ENCODE measurements at places on chromosomes 2 and 18.

GRCh38 chr2:207284556-207285472 is 119.1 kb upstream of the KLF7 start:
- no peak for DNase-seq

DNA sequence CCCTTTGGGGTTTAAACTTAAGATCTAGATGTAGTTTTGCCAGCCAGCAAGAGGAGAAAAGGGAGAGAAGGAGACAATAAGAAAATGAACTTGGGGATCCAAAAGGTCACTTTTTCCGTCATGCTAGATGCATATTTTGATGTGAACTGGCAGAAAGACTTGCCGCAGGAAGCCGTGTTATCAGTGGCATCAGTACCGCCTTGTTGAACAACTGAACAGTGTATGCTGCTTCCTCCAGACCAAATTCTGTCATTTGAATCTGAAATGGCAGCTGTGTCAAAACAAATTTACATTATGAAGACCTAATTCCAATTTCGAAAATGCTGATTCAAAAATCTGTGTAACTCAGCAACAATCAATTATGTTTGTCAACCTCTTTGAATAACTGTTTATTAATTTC is 42.1 kb downstream of the TMEM200C start:
- no peak for DNase-seq

DNA sequence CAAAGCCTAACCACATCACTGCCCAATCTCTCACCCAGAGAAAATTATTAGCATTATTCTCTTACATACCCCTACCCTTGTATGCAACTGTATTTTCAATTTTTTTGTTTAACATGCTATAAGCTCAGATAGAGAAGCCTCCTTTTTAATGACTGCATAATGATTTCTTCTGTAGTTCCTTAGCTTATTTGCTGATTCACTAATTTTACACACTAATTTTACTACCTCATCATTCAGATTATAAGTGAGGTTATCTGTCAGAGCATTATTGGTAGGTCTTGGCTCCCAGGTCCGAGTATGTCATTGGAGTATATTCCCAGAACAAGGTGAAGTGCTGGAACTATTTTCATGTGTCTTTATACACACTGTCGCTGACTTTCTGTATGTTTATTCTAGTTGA is 45.4 kb downstream of the RHBDD1 start:
- no peak for DNase-seq

GRCh38 chr2:151007365-151007764 is 254.3 kb downstream of the RBM43 start:
- DNase-seq: peak; percentile 61

DNA sequence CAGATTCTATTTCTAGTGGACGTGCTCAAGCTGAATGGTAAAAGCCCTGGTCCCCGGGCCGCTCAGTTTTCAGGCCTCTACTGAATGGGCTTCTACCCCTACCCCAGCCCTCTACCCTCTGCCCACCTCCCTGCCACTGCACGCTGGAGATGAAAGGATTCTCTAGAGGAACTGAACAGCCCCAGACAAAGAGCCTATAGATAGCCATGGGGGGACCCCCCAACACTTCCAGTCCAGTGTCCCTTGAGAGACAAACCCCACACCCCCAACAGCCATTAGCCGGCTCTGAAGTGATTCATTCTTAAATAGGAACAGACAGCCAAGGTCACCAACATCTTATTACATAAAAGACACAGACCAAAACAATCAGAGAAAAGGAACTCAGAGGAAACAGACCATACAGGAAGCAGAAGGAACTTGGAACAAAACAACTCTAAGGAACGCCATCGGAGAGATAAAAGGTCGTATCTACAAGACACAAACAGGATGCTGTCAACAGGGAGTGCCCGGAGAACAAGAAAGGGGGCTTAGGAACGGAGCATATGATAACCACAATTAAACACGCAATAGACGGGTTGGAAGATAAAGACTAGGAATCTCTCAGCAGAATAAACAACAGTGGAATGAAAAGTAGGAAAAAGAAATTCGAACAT is 23.5 kb downstream of the TMEM37 start:
- DNase-seq: no peak

DNA sequence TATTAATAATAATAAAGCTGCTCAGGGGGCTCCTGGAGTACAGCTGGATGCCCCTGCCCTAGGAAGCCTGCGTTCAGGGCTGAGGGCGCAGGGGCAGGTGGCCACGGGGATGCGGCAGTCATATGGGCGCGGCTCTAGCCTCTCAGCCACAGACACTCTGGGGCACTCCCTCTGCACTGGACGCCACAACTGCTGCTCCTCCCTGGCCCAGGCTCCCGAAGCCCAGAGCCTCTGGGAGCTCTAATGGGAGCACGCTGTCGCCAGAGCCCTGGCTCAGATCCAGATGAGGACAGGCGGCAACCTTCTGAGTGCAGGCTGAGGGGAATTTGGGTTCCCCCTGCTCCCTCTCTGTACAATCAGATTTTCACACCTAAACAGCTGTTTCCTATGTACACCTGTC is 93.6 kb downstream of the MTCL1 start:
- no peak for DNase-seq

- DNase-seq: no peak
Observed at GRCh38 chr2:241636182-241637017, 558 bp downstream of the THAP4 start.

DNA sequence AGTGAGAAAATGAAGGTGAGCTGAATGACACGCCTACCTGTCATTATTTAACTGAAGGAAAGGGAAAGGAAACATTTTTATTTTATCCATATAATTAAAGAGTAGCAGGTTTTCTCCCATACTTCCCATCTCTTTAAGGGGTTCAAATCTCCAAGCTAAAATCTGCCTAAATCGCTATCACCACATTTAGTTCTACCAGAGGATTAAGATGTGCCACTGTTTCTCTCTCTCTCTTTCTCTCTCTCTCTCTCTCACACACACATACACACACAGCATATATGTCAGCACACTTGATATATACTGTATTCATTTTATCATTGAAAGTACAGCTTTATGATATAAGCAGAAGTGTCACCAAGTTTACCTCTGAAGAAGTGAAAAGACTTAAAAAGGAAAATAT is 3.1 kb downstream of the WIPF1 start:
- no peak for DNase-seq
